Activated CD8-positive, alpha-beta memory T cell treated with anti-CD3 and anti-CD28 coated beads for 1 hour (primary cell): ENCODE measurements at places on chromosomes 3 and 15.

GRCh38 chr15:68184616-68185480 lies 20.3 kb downstream of the CALML4 start:
- no peak for DNase-seq

DNA sequence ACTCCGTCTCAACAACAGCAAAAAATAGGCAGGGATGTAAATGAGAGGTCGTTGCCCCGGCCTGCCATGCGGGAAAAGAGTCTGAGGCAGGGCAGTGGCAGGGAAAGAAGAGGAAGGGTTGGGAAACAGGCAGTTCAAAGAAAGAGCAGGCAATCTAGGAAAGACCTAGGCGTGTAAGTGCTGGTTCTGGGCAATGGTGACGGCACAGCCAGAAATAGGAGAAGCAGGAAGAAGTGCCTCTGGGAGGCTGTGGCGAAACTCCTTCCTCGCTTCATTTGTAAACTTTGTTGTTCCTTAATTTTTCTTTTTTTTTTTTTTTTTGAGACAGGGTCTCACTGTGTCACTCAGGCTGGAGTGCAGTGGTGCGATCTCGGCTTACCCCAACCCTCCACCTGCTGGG lies 4.3 kb downstream of the SLC51A start:
- no peak for DNase-seq

- DNase-seq: no peak
These were observed 97.1 kb upstream of the NR2E3 start for GRCh38 chr15:71713191-71713809.

DNA sequence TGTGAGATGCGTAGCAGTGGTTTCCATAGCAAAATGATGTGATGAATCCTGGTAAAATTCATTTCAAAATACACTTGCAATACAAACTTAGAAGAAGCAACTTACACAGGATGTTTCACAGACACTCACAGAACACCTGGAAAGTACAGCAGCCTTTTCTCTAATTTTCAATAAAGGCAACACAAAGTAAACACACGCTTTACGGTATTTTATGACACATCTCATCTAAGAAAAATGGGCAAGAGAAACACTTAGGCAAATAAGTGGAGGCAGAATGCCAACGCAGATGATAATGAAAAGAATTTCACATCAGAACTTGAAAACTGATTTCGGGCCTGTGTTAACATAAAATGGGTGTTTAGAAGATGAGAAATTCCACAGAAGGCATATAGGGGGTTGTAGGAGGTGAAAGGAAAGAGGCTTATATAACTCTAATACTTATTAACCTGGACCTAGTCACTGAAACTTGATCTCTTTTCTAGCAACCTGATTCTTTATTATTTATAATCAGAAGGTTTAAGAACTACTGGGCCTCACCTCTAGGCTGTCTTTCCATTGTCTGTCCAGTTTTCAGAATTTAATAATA lies 25.6 kb upstream of the MAP3K13 start:
- DNase-seq: no peak

- DNase-seq: no peak
These were observed 57.8 kb upstream of the TBC1D5 start for GRCh38 chr3:17800232-17800631.

- no peak for DNase-seq
These were observed 107.4 kb downstream of the PEAK1 start for GRCh38 chr15:77312523-77312922.

DNA sequence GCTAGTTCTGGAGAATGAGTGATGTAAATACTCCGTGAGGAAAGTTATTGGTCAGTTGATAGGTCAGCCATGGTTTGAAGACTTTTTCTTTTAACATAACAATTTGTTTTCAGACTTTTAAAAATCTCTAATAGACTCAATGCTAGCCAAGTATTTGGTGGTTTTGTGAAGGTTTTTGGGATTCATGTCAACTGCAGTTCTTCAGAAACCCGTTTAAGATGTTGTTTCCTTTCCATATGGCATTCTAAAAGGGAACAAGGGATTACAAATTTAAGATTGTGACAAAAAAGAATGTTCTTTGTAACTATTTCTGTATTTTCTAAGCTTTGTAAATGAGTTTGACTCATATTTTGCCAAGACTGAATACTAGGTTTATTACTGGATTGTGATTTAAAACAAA lies 281.7 kb upstream of the COL8A1 start:
- DNase-seq: no peak

DNA sequence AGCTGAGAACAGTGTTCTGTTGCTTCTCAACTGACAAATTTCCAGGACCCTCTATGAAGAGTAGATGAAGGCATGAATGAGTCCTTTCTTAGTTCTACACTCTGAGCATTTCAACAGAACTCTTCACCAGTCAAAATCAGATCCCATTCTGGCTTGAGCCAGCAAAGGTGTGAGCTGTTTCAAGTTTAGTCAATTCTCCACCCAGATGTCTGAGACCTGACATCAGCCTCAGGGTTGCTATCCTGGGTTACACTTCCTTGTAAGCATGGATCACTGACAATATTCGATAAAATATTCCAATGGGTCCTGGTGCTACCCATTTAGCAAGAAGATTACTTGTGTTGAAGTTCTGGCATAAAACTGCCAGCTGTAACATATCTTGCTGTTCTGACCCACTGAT lies 97.6 kb upstream of the PPP2R3A start:
- DNase-seq: no peak
